ENCODE measurements at places on chromosomes 16 and 17. TPM values are rescaled to one million over a fixed set of nuclear protein-coding genes. Genes with fewer than 3 reads are reported as not detected.
A peak's percentile ranks its signal among the peaks of the same experiment; 100 is the strongest.

- H3K27me3 ChIP-seq = no peaks in the 10 kb centered on the region
- DNase-seq = no peak
- no peaks in the 10 kb centered on the region for H3K36me3 ChIP-seq
- no peak overlapping the region for H3K4me3 ChIP-seq
- peak overlapping the region; percentile 76 for H3K27ac ChIP-seq
These were observed 190.9 kb downstream of the HS3ST3A1 start for GRCh38 chr17:13410874-13411273.

DNA sequence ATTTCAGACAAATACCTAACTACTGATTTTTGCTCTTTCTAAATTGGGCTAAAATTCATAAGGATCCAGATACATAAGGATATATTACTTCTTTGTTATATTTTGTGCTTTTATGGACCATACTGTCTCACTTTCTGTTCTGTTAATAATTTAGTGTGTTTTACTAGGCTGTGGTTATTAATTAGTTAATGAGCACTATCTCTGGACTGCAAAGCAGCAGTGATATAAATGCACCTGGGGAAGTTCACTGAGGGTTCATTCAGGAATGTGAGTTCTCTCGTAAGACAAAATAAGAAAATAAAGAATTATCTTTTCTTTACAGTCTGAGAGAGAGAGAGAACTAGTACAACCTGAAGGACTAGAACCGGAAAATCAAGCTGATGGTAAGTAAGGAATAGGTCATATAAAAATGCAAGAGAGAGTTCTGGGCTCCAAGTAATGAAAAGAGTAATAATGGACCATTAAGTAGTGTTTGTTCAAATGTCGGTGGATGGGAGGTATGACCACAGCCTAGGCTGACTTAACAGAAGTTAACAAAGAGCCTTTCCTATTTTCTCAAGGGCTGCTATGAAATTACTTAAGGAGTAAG, 55.6 kb downstream of the IKZF3 start:
- DNase-seq = no peak
- no peaks in the 10 kb centered on the region for H3K27me3 ChIP-seq
- no peak overlapping the region for H3K27ac ChIP-seq
- H3K4me3 ChIP-seq = no peak overlapping the region

- no peaks in the 10 kb centered on the region for H3K27me3 ChIP-seq
- no peak for DNase-seq
These were observed 1.6 kb downstream of the CHD9 start for GRCh38 chr16:53056392-53056881.

PAGR1 gene
- total RNA-seq = 18.1 TPM

ZSWIM7 gene
- total RNA-seq = 21.3 TPM

DNA sequence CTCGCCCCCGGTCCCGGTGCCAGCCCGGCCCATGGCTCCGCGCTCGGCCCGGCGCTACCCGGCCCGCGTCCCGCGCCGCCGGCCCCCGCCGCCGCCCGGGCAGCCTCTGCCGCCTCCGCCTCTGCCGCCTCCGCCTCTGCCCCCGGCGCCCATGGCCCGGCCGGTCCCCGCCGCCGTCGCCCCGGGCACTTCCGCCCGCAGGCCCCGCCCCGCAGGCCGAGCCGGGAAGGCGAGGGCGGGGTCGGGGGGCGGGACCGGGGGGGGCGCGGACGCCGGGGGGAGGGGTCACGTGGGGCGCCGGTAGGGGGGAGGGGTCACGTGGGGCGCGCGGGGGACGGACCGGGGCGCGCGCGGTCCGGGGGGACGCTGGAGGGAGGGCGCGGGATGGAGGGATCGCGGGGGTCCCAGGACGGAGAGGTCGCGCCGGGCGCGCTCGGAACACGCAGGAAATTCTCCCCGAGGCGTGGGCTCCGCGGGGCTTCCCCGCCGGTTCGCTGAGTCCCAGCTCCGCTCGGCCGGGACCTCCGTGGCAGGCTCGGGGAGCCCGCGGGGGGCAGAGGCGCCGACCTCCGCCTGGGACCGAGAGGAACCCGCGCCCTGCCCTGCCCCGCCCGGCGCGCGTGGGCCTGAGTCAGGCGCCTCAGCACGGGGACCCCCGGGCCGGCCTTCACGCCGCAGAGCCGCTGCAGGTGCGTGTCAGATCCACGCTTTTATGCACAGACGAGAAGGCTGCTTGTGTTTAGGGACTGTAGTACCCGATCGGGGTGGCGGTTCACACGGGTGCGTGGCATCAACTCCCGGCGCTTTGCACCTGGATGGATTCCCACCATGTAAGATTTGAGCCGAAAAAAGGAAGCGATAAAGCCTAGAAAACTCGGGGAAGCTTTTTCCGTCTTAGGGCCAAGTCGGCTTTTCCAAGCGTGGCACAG, at the start of gene PGAP6:
TSS of gene PGAP6 (minus strand) at position 190 of the 929 bp plus-strand sequence. CDS start at position 33, 157 bp downstream.
- H3K4me1 ChIP-seq = peaks cover 50% of the 10 kb centered on the region
- H3K4me3 ChIP-seq = peak within 1 kb of the TSS; percentile 95
- H3K27ac ChIP-seq = peak within 1 kb of the TSS; percentile 84

MYH1 gene
- not detected for total RNA-seq

HGS gene
- 92.0 TPM for total RNA-seq

GAS7 gene
- total RNA-seq = 54.1 TPM

GRCh38 chr16:31354394-31355291, at the start of gene ITGAX:
Gene ITGAX, plus strand, starts transcription at chr16:31355176. Its CDS starts 79 bp downstream, at chr16:31355255.
- H3K4me3 ChIP-seq = peak within 1 kb of the TSS; percentile 41
- H3K27ac ChIP-seq = peak within 1 kb of the TSS; percentile 68
- no peaks in the 10 kb centered on the region for H3K36me3 ChIP-seq
- DNase-seq = peak; percentile 91

DNA sequence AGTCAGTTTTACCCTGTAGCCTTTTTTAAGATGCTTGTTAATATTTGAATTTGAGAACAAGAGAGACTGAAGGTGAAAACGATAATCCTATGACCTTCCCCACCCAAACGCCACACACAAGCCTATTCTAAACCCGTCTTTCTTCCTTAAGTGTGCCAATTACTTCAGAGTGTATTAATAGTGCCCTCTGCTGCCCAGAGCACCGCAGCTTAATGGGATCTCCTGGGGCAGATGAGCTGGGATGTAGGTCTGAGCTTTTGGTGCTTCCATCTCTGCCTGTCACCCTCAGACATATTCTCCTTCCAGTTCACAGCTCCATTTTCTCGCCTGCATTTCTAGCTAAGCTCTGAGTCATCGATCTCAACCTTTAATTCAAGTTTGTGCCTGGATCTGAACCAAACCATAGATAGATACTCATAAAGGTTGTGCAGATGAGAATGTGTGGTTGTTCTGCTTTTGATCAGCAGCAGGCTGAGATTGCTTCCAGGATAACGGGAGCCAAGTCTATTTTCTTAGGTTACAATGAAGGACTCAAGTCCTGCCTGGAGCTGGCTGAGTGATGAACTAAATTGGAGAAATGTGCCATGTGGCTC, 46.4 kb upstream of the CDH13 start:
- H3K36me3 ChIP-seq = no peaks in the 10 kb centered on the region
- no peaks in the 10 kb centered on the region for H3K4me1 ChIP-seq
- H3K4me3 ChIP-seq = no peak overlapping the region
- no peak overlapping the region for H3K27ac ChIP-seq
- H3K27me3 ChIP-seq = no peaks in the 10 kb centered on the region
- DNase-seq = no peak

DNA sequence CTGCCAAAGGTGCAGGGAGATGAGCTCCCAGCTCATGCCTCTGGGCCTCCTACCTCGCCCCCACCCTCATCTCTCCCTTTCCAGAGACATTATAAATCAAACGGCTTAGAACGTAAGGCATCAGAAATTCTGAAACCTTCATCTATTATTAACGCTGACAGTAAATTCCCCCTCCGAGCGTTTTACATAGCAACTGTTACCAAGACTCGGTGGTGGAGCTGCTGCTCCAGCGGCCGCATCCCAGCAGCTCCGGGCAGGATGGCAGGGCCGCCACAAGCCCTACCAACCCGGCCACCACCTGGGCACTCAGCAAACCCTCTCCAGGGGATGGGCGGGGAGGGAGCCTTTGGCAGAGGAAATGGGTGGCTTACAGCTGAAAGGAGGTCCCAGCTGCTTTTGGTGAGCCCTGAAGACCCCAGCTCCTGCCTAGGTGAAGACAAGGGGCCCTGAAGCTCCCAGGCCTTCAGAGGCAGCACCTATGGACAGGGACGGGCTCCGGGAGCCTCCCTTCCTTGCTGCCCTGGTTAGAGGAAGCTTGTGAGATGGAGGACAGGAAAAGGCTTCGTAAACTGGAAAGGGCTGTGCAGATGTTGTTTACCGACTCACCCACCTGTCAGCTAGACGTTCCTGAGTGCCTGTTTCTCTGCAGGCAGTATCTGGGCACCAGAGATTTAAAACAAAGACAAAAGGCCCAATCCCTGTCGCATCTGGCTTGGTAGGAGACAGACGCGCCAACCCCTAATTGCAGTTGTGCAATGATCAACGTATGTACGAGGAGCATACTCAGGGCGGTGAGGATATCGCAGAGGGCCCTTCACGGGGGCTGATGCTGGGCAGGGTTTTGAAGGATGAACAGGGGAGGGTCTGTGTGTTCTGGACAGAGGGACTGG, 76.9 kb downstream of the RAI1 start:
- no peaks in the 10 kb centered on the region for H3K27me3 ChIP-seq
- no peaks in the 10 kb centered on the region for H3K36me3 ChIP-seq
- H3K4me3 ChIP-seq = no peak overlapping the region
- peaks cover 26% of the 10 kb centered on the region for H3K4me1 ChIP-seq
- DNase-seq = no peak

TBC1D3K gene
- not detected for total RNA-seq

DNA sequence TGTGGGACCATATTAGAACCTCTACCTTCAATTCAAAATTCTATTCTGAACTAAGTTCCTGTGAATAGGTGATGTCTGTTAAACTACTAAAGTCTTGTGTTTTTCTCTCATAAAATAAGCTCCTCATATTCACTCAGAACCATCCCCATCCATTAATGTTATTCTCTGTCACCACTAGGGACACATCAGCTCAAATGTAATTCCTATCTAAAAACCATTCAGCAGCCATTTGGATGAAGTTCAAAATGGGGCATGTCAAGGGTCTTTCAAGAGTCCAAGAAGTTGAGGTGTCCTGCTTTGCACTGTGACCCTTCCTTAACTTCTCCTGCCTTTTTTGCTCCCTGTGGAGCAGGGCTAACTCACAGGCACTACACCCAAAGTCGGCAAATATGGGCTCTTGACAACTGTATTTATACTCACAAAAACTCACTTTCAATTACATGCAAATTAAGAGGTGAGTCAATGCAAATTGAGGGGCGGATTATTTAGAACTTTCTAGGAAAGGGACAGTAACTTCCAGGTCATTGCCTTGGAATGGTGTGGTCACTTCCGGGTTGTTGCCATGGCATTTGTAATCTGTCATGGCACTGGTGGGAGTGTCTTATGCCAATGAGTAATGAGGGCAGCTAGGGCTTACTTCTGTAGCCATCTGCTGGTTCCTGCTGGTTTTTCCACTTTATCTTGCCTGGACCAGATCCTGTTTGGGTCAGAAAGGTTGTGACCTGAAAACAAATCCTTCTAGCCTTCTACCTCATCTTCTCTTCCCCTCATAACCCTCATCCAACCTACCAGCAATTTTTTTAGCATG, 128.2 kb upstream of the COX10 start:
- H3K27ac ChIP-seq = no peak overlapping the region
- DNase-seq = no peak
- H3K4me3 ChIP-seq = no peak overlapping the region
- no peaks in the 10 kb centered on the region for H3K27me3 ChIP-seq

DNA sequence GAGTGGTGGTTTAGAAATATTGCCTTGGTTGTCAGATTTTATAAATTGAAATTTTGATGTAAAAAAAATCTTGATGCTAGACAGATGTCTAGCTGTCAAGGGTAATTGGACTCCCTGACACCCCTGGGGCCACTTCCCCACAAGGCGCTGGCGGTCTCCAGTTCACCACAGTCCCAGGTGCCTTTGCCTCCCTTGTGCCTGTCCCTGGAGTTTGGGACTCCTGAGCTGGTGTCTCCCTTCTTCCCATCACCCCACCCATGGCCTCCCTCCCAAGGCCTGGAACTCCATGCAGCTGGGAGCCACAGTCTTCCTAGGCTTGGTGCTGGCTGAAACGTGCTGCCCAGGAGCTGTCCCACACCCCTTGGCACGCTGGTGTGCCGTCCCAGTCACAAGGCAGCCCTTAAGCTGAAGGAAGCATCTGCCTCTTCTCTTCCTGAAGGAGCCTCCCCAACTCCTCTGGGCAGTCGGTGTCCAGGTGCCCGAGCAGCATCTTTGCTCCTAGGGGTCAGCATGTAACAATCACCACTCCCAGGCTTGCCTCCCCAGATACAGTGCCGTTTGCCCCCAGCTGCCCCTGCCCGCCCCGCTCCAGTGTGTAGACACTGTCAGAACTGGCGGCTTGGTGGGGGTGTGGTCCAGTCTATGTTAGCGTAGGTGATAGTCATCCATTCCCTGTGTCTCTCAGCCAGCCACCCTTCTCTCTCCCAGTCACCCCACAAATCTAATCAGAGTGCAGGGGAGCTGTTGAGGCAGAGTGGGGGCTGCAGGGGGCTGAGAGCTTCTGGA, 26.2 kb downstream of the POLR3E start:
- H3K4me3 ChIP-seq = no peak overlapping the region
- DNase-seq = no peak
- no peaks in the 10 kb centered on the region for H3K27me3 ChIP-seq

GRCh38 chr16:67673712-67674580, 7.3 kb downstream of the C16orf86 start:
- no peaks in the 10 kb centered on the region for H3K27me3 ChIP-seq
- H3K27ac ChIP-seq = peak overlapping the region; percentile 73
- DNase-seq = peak; percentile 81
- peaks cover 53% of the 10 kb centered on the region for H3K4me1 ChIP-seq

DNA sequence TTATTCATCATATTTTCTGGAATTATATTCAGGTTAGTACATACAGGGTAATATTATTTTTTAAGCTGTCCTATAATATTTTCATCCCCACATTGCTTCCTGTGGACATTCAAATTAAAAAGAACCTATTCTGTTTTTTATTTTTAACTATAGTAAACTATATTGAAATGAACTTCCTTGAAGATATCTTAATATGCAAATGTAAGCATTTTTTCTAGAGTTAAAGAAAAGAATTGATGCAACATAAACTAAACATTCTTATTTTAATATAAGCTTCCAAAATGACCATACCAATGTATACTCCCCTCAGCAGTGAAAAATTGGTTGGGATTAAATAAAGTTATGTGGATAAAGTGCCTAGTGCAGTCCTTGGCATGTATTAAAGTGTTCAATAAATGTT, 416.6 kb downstream of the KIF2B start:
- H3K4me3 ChIP-seq = no peak overlapping the region
- H3K4me1 ChIP-seq = no peaks in the 10 kb centered on the region
- no peak overlapping the region for H3K27ac ChIP-seq
- no peak for DNase-seq
- H3K27me3 ChIP-seq = no peaks in the 10 kb centered on the region
- no peaks in the 10 kb centered on the region for H3K36me3 ChIP-seq

- H3K4me1 ChIP-seq = no peaks in the 10 kb centered on the region
- H3K27me3 ChIP-seq = no peaks in the 10 kb centered on the region
- no peak overlapping the region for H3K4me3 ChIP-seq
These were observed 20.7 kb upstream of the CDH13 start for GRCh38 chr16:82605863-82606620.

DPEP3 gene
- 0.18 TPM for total RNA-seq

GRCh38 chr17:14295676-14296075, 5.2 kb upstream of the HS3ST3B1 start:
- DNase-seq = no peak
- H3K27me3 ChIP-seq = peaks cover 80% of the 10 kb centered on the region
- H3K36me3 ChIP-seq = no peaks in the 10 kb centered on the region
- no peak overlapping the region for H3K27ac ChIP-seq
- H3K4me3 ChIP-seq = no peak overlapping the region

All from lower lobe of right lung (tissue), 2 donors.